Non-pigmented ciliary epithelial cell (primary cell): ENCODE measurements at places on chromosomes 11 and 22.

DNA sequence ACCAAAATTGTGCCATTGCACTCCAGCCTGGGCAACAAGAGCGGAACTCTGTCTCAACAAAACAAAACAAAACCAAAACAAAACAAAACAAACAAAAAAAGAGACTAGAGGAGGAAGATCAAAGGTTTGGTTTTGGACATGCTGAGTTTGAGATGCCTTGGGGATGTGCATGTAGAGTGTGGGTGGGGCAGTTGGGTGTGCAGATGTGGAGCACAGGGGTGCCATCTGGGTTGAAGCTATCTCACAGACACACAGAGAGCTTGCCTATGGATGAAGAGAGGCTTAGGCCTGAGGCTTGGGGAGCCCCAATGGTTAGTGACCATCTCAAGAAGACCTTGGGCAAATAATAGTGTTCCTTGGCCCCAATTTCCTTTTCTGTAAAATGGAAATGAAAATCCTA is 45.8 kb upstream of the EIF3D start:
- DNase-seq, result no peak

GRCh38 chr22:48892578-48893287 is 934.9 kb downstream of the BRD1 start:
- DNase-seq, result no peak

DNA sequence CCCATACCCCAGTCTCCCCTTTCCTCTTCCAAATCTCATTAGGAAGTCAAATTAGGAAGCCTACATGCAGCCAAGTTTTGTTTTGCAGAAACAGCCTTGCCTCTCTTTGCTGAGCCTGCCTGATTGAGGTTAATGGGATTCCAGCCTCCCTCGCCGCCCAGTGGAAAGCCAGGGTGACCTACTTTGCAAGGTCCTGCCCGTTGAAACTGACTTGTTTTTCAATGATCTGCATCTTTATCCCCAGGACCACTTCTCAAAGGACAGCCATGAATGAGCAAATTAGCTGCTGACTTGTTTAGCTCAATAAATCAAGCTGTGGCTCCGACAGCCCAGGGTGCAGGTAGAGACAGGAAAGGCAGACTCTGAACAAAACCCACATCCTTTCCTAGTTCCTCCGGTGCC is 110.4 kb downstream of the RRAS2 start:
- DNase-seq, result no peak

DNA sequence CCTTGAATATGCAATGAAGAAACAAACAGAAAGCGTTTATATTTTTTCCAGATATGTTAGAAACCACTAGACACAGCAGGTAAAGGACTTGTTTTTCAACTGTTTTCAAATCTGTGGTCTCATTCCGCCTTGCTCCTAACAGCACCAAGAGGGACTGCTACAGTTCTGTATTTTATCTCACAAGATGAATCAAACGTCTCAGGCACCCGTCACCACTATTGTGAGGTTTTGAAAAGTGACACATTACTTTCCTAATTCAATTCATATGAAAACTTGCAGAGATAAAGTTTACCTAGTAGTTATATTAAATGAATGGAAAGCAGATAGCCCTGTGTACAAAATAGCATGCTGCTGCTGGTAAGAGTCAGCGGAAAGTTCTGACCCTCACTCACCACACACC is 386.3 kb downstream of the ETS1 start:
- DNase-seq, result no peak

DNA sequence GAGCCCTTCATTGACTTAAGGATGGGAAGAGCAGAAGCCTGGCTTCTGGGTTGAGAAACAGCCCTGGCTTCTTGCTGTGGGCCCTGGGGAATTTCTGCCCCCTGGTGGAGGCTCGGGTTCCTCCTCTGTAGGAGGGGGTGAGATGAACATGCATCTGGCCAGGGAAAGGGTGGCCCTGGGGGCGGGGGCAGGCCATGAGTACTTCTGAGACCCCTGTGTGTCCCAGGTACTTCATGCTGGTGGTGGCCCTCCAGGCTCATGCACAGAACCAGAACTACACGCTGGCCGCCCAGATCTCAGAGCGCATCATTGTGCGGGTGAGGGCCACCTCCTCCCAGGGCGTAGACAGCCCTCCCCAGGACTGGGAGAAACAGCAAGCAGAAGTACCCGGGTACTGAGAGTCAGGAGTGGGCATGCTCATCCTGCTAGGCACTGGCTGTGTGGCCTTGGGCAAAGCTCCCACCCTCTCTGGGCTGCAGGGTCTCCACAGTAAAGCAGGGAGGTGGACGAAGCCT is 15.8 kb downstream of the TMEM258 start:
- DNase-seq, result peak; percentile 27

DNA sequence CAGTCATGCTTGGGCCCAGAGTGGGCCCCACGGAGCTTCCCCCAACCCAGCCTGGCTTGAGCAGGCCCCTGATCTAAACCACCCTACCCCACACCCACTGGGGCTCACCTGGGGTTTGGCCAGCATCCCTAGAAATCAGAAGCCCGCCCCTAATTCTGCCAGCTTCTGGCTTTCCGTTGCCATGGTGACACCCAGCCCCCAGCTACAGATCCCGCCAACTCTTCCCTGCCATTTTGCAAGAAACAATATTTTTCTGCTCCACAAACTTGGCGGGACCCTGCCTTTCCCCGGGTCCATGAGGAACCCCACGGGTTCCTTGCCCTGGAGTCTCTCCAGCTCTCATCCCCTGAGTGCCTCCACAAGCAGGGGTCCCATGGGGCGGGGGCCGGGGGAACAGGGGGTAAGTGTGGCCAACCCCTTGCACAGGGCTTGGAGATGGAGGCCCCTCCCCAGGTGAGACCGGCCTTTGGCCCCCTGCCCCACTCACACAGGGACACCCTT is 90.0 kb downstream of the CDKN1C start:
- DNase-seq, result no peak

DNA sequence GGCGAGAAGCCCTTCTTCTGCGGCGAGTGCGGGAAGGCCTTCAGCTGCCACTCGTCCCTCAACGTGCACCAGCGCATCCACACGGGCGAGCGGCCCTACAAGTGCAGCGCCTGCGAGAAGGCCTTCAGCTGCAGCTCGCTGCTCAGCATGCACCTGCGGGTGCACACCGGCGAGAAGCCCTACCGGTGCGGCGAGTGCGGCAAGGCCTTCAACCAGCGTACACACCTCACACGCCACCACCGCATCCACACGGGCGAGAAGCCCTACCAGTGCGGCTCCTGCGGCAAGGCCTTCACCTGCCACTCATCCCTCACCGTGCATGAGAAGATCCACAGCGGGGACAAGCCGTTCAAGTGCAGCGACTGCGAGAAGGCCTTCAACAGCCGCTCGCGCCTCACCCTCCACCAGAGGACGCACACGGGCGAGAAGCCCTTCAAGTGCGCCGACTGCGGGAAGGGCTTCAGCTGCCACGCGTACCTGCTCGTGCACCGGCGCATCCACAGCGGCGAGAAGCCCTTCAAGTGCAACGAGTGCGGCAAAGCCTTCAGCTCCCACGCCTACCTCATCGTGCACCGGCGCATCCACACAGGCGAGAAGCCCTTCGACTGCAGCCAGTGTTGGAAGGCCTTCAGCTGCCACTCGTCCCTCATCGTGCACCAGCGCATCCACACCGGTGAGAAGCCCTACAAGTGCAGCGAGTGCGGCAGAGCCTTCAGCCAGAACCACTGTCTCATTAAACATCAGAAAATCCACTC is 12.2 kb downstream of the ZNF74 start:
- no peak for DNase-seq

GRCh38 chr11:86274503-86274902 is 27.5 kb upstream of the HIKESHI start:
- DNase-seq, result no peak

- no peak for DNase-seq
Measured at GRCh38 chr11:123260511-123261211, 65.6 kb upstream of the CLMP start.

DNA sequence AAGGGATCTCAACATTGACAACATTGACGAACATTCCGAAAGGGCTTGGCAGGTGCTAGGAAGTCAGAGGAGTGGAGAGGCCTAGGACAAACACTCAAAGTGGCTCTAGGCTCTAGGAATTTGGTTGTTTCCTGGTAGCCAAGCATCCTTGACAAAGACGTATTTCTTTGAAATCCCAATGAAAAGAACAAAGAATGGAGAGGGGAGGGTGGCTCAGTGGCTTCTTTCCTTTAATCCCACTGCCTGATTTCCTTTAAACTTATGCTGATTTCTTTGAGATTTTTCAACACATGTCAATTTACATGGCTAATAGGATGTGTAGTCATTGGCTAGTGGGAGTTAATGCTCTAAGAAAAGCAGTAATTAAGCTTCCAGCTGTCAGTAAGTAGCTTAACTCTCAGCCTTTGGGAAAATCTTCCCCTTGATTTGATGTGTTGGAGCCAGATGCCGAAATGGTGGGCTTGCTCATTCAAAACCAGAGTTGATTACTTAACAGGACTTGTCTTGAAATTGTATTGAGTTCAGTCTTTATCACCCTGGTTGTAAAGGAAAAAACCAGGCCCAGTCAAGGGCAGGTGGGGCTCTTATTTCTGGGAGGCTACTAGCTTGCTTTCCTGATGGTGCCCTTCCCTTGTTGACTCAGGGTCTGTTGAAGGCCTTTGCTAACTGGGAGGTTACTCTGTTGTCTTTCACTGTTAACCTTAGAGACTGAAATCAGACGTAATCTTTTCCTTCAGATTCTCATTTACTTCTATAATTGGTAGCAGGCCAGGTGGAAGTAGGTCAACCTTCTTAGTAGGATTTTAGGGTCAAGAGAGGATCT is 44.6 kb upstream of the SORL1-AS1 start:
- no peak for DNase-seq

- DNase-seq, result no peak
Measured at GRCh38 chr11:16611401-16611921, 127.0 kb upstream of the C11orf58 start.
